ENCODE measurements at places on chromosomes 2 and 18.

GRCh38 chr18:48866028-48866733 is 84.6 kb downstream of the SMAD7 start:
- DNase-seq, result no peak

DNA sequence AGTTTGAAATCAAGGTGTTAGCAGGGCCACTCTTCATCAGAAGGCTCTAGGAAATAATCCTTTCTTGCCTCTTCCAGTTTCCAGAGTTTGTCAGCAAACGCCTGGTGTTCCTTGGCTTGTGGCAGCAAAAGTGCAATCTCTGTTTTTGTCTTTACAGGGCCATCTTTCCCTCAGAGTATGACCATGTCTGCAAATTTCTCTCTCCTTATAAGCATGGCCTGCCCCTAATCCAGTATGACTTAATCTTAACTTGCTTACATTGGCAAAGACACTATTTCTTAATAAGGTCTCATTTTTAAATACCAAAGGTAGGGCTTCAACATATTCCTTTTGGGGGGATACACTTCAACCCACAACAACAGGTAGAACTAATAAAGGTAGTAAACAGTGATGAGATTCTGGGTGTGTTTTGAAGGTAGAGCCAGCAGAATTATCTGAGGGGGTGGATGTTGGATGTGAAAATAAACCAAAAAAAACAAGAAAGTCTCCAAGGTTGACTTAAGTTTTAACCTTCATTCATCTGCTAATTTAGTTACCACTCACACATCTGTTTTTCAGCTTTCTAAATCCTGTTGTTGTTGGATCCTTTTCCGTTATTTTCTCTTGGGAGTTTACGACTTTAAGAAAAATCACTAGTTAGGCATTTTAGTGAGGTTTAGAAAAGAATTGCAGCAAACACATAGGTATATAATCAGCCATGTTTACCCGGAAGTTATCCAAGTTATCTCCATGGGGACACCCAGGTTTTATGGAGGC is 234.4 kb upstream of the FIGN start:
- no peak for DNase-seq

DNA sequence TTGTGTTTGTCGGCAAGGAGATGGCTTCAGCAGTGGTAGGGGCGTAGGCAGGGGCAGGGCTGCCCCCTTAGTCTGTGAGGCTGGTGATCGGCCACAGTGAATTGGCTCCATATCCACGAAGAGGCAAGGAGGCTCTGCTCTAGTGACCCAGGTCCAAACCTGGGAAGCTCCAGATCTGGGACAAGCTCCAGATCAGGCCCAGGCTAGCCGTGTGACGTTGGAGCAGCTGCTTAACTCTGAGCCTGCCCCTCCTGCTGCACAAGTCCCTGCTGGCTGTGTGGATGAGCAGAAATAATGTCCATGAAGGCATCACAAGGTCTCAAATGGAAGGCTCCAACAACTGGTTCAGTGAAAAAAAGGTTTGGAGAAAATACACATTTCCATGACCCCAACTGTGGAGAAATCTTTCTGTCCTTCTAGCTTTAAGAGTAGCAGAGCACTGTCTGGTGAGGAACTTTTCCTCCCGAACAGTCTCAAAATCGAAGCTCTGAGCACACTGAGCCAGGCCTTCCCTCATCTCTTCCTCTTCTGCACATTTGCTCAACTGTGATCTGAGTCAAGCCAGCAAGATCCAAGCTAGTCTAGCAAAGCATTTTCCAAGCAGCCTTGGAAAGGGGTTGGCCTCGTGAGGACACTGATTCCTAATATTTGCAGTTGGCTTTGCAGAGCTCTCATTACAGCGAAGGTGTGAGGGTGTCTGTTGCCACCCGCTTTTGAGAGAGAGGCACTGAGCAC is 67.0 kb upstream of the TCF7L1 start:
- DNase-seq, result no peak

- no peak for DNase-seq
Observed at GRCh38 chr2:25104736-25105135, 62.9 kb downstream of the EFR3B start.

DNA sequence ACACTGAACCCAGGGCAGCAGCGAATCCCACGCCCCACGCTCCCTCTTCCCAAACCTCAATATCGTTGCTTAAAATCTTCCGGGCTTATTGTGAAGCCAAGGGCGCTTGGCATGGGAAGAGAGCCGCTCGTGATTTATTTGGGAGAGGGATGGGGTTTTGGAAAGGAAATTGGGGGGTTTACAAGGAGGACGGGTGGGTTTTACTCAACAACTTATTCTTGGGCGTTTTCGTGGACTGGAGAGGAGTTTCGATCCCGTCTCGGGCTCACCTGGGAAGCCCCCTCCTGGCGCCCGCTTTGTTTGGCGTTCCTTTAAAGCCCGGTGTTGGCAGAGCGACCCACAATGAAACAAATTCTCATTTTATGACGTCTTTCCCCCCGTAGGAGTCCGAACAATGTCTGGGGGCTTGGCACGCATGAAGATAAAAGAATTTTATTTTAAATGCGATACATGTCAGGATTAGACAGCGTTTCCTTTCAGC is 135.3 kb downstream of the INSIG2 start:
- DNase-seq, result no peak

- no peak for DNase-seq
Observed at GRCh38 chr18:60646725-60647124, 274.1 kb upstream of the MC4R start.

DNA sequence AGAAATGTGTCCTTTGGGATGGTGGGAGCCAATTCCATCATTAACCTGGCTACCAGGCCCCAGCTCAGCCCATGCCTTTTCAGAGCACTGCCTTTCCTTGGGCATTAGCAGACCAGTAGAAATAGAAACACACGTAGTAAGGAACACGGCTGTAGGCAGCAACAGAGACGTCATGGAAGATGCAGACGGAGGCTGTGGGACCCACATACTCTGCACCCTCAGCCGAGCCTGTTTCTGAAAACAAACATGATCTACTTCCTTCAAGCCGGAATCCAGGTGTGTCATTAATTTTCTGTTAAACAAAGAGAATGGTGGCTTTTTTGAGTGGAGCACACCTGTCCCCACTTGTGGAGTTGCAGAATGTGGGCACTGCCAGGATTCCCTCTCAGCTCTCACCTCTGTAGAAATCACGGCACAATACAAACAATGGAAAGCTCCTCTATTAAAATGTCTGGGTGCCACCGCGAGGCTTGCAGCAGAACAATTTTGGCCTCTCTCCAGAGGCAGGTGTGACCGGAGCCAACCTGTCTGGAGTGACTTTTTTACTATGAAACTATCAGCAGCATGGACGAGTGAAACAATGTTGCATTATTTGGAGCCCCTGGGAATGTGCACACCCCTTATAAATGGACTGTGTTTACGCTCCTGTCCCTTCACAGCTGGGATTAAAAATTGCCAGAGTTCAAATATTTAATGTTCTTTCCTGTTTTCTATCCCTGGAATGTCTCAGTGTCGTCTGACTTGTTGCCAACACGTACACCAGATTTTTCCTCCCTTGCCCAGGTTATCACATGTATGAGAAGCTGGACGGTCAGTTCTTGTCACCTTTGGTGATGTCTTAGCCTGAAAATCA is 31.7 kb downstream of the SPP2 start:
- no peak for DNase-seq

DNA sequence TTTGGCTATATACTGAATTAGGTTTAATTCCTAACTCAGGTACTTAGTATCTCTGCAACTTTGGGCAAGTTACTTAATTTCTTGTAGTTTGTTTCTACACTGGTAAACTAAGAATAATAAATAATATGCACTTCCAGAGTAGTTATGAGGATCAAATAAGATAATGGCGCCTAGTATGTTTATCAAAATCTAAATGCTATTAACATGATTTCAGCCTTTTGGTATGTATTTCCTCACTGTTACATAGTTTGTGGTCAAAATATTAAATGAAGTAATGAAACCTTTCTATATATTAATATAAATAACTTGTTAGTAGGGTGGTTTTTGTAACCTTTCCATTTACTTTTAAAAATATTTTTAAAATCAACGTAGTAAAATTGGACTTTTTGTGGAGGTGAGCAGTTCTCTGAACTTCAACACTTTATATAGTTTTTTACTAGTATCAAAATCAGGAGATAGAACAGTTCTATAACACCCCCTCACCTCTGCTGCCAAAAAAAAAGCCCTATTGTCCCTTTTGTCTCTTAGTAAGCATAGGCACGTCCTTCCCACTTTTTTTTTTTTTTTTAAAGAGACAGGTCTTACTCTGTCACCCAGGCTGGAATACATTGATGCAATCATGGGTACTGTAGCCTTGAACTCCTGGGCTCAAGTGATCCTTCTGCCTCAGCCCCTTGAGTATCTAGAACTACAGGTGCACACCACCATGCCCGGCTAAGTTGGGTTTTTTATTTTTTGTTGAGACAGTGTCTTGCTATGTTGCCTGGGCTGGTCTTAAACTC is 44.8 kb downstream of the RAB3GAP1 start:
- DNase-seq, result no peak
